ENCODE measurements at places on chromosomes 2 and 18.

DNA sequence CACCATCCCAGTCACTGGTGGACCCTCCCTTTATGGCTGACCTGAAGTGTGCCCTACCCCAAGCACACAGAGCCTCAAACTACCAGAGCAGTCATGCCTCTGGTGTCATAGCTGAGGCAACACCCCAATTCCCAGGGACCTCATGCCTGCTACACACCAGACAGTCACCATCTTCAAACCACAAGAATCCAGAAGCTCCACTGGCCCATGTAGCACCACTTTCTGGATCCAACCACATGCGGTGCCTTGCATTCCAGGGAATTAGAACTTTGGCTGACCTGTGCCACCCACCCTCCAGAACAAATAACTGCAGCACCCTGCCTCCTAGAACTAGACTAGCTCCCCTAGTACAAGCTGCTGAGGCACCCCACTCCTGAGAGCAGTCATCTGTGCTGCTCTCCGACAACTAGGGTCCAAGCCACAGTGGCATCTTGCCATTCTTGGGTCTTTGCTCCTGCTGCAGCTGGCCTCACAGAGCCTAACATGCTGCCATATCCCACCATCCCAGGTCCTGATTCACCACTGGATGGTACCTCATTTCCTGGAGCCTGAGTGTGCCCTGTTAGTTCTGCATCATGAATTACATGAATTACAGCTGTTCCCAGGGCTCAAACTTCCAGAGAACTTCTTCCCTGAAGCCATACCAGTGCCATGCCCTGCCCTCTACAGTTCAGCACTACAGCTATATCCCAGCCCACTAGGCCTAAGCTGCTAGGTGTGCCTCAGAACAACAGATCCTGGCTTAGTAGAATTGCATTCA is 243.8 kb upstream of the CHST9 start:
- H3K4me3 ChIP-seq, result no peak overlapping the region
- no peaks in the 10 kb centered on the region for H3K36me3 ChIP-seq
- no peak for DNase-seq
- no peaks in the 10 kb centered on the region for H3K4me1 ChIP-seq
- no peak overlapping the region for H3K27ac ChIP-seq

DNA sequence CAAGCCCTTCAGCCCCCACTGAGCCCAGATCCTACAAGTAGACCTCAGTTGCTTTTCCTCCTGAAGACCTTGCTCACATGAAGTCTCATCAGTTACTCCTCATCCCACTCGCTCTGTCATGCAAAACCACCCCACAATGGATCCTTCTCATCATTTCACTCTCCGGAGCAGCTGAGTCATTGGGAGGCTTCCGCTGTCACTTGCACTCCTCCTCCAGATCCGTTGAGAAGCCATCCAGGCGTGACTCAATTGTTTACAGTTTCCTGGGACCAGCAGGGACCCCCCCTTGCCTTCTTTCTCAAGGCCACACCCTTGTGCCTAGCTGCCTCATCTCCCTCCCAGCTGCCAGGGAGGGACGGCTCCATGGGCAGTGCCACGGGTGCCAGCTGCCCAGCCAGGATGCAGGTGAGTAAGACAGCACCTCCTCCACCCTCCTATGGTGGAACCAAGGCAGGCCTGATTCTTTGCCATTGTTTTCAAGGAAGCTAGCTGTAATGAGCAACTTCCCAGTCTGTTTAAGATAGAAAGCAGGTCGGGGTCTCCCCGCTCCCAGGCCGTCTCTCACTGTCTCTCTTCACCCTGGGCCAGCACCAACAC is 16.3 kb downstream of the GPR55 start:
- peaks cover 39% of the 10 kb centered on the region for H3K27me3 ChIP-seq
- peaks cover 54% of the 10 kb centered on the region for H3K4me1 ChIP-seq
- DNase-seq, result no peak
- peak overlapping the region; percentile 75 for H3K27ac ChIP-seq

- no peak for DNase-seq
- no peaks in the 10 kb centered on the region for H3K36me3 ChIP-seq
- H3K27ac ChIP-seq, result no peak overlapping the region
- H3K27me3 ChIP-seq, result no peaks in the 10 kb centered on the region
These were observed 75.5 kb downstream of the NPAS2 start for GRCh38 chr2:100895402-100895801.

DNA sequence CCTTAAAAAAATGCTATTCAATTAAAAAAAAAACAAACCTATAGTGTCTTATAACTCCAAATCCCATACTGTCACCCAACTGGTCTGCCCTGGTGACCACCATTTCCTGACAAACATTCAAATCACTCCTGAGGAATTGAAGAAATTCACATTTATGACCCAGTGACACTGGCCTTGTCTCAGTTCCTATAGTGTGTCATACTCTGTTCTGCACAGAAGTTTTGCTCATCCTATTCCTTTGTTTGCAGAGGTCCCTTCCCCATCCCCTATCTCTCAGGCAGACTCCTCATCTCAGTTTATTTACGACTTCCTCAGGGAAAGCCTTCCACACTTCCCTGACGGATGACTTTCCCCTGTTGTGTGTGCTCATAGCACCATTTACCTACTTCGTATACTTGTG is 14.7 kb downstream of the ZC3H6 start:
- no peak overlapping the region for H3K27ac ChIP-seq
- no peak overlapping the region for H3K4me3 ChIP-seq

DNA sequence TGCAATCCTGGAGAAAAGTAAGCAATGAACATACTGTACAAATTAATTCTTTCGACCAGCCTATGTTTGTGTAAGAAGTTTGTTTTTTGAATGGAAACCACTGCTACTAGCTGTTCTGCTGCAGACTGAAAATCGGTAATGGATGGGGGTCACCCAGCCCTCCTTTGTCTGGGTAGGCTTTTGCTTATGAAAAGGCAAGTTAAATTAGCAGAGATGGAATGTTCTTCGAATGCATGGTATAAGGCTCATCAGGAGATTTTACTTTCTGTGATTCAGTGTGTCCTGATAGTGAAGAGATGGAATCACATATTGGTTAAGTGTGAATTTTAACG is 53.8 kb downstream of the EEF1B2 start:
- H3K4me1 ChIP-seq, result peaks cover 4% of the 10 kb centered on the region
- H3K27me3 ChIP-seq, result peaks cover 24% of the 10 kb centered on the region
- no peak for DNase-seq

DNA sequence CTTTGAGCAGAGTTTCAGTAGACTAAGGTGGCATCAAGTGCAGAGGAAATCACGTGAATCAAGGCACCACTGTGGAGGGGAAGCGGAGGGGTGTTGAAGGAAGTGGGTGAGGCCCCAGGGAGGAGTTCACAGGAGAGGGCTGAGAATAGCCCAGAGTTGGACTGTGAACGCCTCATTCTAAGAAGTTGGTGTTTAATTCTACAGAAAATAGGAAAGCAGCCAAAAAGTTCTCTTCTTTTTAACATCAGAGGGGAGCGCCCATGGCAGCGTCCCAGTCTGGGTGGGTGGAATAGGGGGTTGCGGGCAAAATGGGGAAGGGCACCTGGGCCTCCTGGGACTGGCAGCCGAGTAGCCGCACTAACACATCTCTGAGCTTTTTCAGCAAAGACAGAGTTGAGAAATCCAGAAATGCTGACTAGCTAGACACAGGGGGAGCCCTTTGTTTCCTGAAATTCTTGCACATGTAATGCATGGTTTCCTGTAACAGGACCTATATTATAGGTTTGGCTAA is 97.0 kb downstream of the NEB start:
- peak overlapping the region; percentile 68 for H3K4me3 ChIP-seq
- H3K4me1 ChIP-seq, result peaks cover 26% of the 10 kb centered on the region
- H3K27ac ChIP-seq, result peak overlapping the region; percentile 90
- peak; percentile 57 for DNase-seq

DNA sequence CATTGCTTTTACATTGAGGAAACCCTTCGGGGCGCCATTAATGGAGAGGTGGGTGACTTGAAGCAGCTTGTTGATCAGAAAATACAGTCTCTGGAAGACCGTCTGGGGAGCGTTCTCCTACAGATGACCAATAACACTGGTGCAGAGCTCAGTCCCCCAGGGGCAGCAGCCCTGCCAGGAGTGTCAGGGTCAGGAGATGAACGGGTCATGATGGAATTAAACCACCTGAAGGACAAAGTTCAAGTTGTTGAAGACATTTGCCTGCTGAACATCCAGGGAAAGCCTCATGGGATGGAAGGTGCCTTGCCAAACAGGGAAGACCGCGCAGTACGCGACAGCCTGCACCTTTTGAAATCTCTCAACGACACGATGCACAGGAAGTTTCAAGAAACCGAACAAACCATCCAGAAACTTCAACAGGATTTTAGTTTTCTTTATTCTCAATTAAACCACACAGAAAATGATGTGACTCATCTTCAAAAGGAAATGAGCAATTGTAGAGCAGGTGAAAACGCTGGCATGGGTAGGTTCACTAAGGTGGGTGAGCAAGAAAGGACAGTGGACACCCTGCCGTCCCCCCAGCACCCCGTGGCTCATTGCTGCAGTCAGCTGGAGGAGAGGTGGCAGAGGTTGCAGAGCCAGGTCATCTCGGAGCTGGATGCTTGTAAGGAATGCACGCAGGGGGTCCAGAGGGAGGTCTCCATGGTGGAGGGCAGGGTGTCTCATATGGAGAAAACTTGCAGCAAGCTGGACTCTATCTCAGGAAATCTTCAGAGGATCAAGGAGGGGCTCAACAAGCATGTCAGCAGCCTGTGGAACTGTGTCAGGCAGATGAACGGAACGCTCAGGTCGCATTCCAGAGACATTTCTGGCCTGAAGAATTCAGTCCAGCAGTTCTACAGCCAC is 45.0 kb downstream of the EMILIN2 start:
- peaks cover 42% of the 10 kb centered on the region for H3K4me1 ChIP-seq
- no peak for DNase-seq
- H3K27me3 ChIP-seq, result no peaks in the 10 kb centered on the region
- peaks cover 76% of the 10 kb centered on the region for H3K36me3 ChIP-seq

GRCh38 chr2:88442473-88442872 is 10.0 kb downstream of the FOXI3 start:
- no peak for DNase-seq
- H3K4me3 ChIP-seq, result no peak overlapping the region
- H3K27me3 ChIP-seq, result peaks cover 14% of the 10 kb centered on the region
- no peaks in the 10 kb centered on the region for H3K36me3 ChIP-seq
- H3K27ac ChIP-seq, result no peak overlapping the region

- DNase-seq, result no peak
- H3K36me3 ChIP-seq, result no peaks in the 10 kb centered on the region
- H3K27me3 ChIP-seq, result no peaks in the 10 kb centered on the region
- H3K27ac ChIP-seq, result peak overlapping the region; percentile 45
These were observed 46.8 kb upstream of the ANXA4 start for GRCh38 chr2:69694894-69695849.
